Stimulated activated CD8-positive, alpha-beta memory T cell treated with anti-CD3 and anti-CD28 coated beads, Interleukin-4, amount 100 ng/mL, for 4 hours (primary cell): ENCODE measurements at places on chromosomes 1 and 21.

DNA sequence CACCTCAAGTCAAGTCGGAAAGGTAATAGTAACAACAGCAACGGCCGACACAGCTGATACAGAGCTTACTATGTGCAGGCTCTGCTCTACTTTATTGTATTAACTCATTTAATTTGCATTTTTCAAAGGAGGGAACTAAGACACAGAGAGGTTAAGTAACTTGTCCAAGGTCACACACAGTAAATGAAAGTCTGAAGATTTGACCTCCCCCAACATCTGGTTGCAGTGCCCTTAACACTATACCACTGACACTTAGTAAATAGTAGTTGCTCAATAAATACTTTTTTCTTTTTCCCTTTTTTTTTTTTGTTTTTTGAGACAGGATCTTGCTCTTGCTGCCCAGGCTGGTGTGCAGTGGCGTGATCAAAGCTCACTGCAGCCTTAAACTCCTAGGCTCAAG, 39.2 kb downstream of the RAP1GAP start:
- no peak for DNase-seq

- no peak for DNase-seq
These were observed 31.2 kb downstream of the C1orf141 start for GRCh38 chr1:67103548-67103947.

DNA sequence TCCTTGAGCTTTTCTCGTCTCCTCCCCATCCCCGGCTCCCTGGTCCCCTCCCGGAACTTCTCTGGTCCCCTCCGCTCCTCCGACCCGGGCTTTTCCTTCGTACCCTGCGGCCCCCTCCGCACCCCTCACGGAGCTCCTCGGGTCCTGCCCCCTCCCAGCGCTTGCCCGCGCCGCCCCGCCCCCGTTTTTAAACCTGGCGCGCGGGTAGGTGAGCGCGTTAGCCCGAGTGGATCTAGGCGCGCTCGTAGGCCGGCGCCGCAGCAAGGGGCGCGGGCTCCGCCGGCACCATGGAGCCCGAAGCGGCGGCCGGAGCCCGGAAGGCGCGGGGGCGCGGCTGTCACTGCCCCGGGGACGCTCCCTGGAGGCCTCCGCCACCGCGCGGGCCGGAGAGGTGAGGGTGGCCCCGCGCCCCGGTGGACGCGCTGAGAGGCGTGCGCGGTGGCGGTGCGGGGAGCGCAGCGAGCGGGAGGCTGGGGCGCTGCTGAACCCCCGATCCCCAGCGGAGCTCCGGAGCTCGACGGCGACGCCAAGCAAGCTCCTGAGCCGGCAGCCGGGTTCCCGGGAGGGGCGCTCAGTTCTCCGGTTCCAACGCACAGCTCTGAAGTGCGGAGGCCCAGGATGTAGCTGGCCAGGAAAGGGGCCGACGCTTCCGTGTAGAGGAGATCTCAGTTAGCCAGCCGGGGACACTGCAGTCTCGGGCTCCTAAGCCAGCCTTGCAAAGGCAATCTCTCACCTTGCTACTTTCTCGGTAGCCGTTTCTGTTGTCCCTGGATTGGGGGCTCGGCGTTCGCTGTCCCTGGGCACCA, at the start of gene RIPPLY3:
TSS of gene RIPPLY3 (plus strand) at position 217 of the 806 bp plus-strand sequence. CDS start at position 288, 71 bp downstream.
- DNase-seq: no peak

- no peak for DNase-seq
These were observed 329.4 kb downstream of the KIF26B start for GRCh38 chr1:245484176-245484575.

- DNase-seq: no peak
These were observed 41.5 kb downstream of the SNX27 start for GRCh38 chr1:151653397-151653796.
